Stimulated activated CD4-positive, alpha-beta T cell treated with anti-CD3 and anti-CD28 coated beads, Interleukin-1b, Interleukin-23, amount 100 ng/mL, for 1 hour (primary cell): ENCODE measurements at places on chromosomes 3 and 15.

DNA sequence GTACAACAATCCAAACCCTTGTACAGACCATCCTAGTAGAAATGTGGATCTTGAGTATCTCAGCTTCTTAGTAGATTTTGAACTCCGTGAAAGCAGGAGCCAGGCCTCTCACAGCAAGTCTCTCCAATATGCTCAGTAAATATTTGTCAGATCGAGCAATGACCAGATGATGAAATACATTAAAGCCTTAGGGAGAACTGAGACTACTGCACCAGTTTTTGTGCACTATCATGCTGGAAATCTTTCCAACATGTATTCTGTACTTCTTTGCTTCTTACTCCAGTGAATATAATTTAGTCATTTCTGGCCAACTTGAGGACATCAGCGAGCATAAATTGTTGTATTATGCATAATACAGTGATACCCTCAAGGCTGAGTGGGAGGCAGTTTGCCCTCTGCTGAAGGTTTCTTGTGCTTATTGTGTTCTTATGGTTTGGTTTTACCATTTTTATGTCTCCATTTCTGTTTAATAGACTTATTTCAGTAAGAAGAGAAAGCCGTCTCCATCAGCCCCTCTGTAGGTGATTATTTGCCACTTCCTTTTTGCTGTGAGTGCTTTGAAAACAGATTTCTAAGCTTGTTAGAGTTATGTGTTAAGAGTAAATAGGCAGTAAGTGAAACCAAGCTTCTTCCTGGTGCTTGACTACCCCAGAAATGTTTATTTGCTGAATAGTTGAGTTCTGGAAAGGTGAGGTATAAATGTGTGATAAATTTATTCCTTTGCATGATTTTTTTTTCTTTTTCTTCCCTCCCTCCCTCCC, 147.1 kb downstream of the PGPEP1L start:
- no peak for DNase-seq

- DNase-seq, result no peak
These were observed 1.1 kb downstream of the FAM131A start for GRCh38 chr3:184338511-184338945.

GRCh38 chr3:126343649-126344035, 13.6 kb downstream of the KLF15 start:
- no peak for DNase-seq

DNA sequence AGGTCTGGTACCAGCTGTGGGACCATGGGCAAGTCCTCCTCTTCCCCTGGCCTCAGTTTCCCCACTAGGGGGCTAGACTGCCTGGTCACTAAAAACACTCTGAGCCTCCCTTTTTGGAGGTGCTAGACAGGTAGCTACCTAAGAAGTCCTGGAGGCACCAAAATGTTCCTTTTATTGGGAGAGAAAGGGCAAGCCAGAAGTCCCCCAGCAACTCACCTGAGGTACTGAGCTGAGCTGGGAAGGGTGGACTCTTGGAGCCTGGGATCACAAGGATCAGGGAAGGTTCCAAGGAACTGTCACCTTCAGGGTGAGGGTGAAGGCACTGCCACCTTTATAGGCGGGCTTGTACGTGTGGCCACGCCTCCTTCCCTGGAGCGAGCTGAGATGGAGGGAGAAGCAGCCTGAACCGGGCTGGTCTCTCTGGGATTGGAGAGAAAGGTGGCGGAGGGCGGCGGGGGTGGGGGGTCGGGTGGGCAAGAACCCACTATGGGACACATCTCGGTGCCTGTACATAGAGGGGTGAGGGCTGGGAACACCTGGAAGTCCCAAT, at the start of gene CYP1A1:
Gene CYP1A1, minus strand, starts transcription at position 304 of the 550 bp plus-strand sequence. CDS start 2,431 bp downstream, outside the sequence.
- DNase-seq, result no peak

- DNase-seq, result no peak
These were observed 543.1 kb downstream of the TUSC7 start for GRCh38 chr3:117252651-117253050.

GRCh38 chr15:57035664-57036063, 117.2 kb downstream of the TCF12 start:
- DNase-seq, result no peak

GRCh38 chr3:161314836-161315395, 56.4 kb downstream of the SPTSSB start:
- DNase-seq, result no peak

DNA sequence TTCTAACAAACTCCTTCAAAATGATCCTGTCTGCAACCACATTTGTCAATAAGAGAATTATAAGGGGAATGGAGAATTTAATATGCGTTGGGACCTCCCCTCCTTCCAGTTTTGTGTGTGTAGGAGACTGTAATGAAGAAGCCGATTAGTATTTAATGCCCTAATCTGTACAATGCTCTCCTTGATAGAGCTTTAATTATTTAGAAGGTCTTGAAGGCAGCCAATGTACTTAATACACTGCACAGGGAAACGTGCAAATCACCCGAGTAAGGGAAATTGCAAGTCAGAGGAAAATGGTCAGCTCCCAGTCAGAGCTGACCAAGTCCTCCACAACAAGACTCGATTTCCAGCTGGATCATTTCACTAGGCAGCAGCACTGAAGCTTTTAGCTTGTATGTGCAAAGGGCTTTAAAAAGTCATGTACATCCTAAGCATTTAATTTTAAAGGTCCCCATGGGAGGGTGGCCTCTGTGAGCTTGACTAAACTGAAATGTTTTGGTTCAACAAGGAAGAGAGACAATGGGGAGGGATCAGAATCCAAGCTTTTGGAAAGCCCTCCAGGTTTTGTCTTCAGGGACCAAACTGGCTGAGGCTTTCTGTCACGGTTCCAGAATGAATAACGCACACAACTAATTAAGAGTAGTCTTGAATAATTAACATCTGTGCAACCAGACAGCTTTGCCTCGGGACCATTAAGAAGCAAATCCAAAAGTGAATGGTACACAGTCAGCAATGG, 159.8 kb upstream of the MITF start:
- no peak for DNase-seq

- DNase-seq, result no peak
These were observed 662.9 kb upstream of the TBL1XR1 start for GRCh38 chr3:177860184-177860583.

- DNase-seq, result no peak
These were observed 101.1 kb downstream of the RPLP1 start for GRCh38 chr15:69553686-69554085.

- no peak for DNase-seq
These were observed 315.0 kb downstream of the OXSM start for GRCh38 chr3:26104851-26105251.

- DNase-seq, result no peak
These were observed 72.3 kb downstream of the PIAS1 start for GRCh38 chr15:68126396-68126795.

GRCh38 chr15:41819455-41820050, 8.3 kb upstream of the JMJD7 start:
- DNase-seq, result no peak
